ENCODE measurements at places on chromosomes 3 and 15.

GRCh38 chr15:81174125-81174791, 22.4 kb upstream of the IL16 start:
- no peak for DNase-seq

- no peak for DNase-seq
These were observed 20.9 kb downstream of the SPPL2A start for GRCh38 chr15:50744601-50745000.

- DNase-seq, result no peak
These were observed 137.9 kb downstream of the UACA start for GRCh38 chr15:70625438-70625837.

GRCh38 chr15:69517052-69517451, 64.4 kb downstream of the RPLP1 start:
- DNase-seq, result no peak

DNA sequence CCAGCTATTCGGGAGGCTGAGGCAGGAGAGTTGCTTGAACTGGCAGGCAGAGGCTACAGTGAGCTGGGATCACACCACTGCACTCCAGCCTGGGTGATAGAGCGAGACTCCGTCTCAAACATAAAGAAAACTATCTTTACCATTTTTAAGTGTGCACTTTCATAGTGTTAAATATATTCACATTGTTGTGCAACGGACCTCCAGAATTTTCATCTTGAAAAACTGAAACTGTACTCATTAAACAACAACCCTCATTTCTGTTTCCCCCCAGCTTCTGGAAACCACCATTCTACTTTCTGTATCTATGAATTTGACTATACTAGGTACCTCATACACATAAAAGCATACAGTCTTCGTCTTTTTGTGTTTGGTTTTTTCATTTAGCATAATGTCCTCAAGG, 375.1 kb downstream of the SHQ1 start:
- no peak for DNase-seq

All from activated CD4-positive, alpha-beta T cell treated with anti-CD3 and anti-CD28 coated beads, Interleukin-2, amount 50 U/mL, for 1 hour (primary cell).